ENCODE measurements at places on chromosomes 2 and 18. TPM values are rescaled to one million over a fixed set of nuclear protein-coding genes. Genes with fewer than 3 reads are reported as not detected.
A peak's percentile ranks its signal among the peaks of the same experiment; 100 is the strongest.

DCDC2C gene
- not detected for total RNA-seq

GRCh38 chr2:235594041-235594440, 100.2 kb downstream of the AGAP1 start:
- no peaks in the 10 kb centered on the region for H3K36me3 ChIP-seq
- H3K27me3 ChIP-seq = no peaks in the 10 kb centered on the region
- no peak overlapping the region for H3K4me3 ChIP-seq

DNA sequence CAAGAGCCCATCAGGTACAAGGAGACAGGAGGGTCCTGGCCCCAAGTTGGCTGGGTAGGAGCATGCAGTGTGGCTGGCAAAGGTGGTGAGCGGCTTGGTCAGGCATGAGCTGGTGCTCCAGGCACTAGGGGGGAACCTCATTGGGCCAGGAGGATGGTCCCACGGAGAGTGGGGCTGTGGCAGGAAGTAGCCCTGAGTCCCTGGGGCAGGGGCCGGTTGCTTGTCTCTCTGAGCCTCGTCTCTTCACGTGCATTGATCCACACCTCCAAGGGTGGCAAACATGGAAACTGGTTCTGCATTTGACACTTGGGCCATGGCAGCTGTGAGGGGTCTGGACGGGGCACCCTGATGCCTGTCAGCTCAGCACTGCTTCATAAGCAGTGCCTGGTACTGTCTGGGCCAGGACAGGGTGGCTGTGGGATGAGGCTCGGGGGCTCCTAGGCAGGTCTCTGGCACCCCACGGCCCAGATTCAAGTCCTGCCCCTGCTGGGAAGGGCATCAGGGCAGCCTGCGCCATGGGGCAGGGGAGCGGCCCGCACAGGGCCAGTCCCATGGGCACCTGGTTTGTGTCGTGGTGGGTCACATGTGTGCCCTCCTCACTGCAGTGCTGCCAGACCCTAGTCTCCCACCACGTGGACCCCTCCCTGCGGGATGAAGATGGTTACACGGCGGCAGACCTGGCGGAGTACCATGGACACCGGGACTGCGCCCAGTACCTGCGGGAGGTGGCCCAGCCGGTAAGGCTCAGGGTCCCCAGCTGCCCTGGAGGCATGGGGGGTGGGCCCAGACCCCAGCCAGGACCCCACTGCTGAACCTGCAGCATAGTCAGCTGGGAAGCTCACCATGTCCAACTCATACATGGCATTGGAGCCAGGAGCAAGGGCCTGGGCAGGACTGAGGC, 16.4 kb downstream of the ESPNL start:
- H3K4me3 ChIP-seq = no peak overlapping the region
- peaks cover 19% of the 10 kb centered on the region for H3K27me3 ChIP-seq
- H3K27ac ChIP-seq = no peak overlapping the region
- DNase-seq = no peak

GRCh38 chr2:105397953-105398335, 907 bp downstream of the FHL2 start:
- peak overlapping the region; percentile 92 for H3K27ac ChIP-seq
- peaks cover 19% of the 10 kb centered on the region for H3K4me1 ChIP-seq

CRYGD gene
- total RNA-seq = not detected

COLEC12 gene
- total RNA-seq = 0.04 TPM

DNA sequence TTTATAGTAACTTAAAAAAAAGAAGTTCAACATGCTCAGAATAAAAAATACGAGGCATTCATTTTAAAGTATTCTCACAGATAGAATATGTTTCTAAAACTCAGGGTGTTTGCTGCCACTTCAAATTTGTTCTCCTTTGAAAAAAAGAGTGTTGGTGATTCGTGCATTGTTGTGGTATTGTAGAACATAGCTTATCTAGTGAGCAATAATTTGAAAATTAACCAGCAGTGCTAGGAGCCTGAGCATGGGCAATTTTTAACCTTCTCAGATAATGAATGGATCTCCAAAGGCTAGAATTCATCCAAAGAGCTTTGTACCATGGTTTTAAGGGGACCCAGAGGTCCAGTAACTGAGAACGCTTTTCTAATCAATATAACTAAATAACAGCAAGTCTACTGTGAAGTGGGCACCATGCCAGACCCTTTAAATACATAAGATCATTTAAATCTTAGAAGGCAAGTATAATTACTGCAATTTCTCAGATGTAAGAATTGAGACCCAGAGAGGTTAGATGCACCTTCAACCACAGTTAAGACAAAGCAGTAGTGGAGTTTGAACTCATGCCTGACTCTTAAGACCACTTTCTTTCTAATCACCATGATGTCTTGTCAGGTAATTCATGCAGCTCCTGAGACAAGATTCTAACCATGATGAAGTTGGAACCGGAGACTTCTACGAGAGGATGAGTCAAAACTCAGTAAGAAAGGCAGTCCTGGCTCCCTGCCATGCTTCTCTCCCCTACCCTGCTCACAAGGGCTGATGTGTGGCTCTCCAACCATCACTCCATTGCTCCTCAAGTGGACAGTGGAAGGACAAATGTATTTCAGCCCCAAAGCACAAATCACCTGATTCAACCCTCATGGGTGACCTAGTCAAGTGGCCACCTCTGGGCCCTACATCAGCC, 3.4 kb downstream of the CYRIA start:
- no peak overlapping the region for H3K27ac ChIP-seq
- DNase-seq = peak; percentile 57
- H3K36me3 ChIP-seq = no peaks in the 10 kb centered on the region
- peaks cover 16% of the 10 kb centered on the region for H3K4me1 ChIP-seq
- H3K4me3 ChIP-seq = no peak overlapping the region

- H3K4me1 ChIP-seq = no peaks in the 10 kb centered on the region
- no peaks in the 10 kb centered on the region for H3K36me3 ChIP-seq
- DNase-seq = no peak
- no peak overlapping the region for H3K4me3 ChIP-seq
- H3K27me3 ChIP-seq = no peaks in the 10 kb centered on the region
Measured at GRCh38 chr2:58030771-58031170, 15.8 kb upstream of the VRK2 start.

DNA sequence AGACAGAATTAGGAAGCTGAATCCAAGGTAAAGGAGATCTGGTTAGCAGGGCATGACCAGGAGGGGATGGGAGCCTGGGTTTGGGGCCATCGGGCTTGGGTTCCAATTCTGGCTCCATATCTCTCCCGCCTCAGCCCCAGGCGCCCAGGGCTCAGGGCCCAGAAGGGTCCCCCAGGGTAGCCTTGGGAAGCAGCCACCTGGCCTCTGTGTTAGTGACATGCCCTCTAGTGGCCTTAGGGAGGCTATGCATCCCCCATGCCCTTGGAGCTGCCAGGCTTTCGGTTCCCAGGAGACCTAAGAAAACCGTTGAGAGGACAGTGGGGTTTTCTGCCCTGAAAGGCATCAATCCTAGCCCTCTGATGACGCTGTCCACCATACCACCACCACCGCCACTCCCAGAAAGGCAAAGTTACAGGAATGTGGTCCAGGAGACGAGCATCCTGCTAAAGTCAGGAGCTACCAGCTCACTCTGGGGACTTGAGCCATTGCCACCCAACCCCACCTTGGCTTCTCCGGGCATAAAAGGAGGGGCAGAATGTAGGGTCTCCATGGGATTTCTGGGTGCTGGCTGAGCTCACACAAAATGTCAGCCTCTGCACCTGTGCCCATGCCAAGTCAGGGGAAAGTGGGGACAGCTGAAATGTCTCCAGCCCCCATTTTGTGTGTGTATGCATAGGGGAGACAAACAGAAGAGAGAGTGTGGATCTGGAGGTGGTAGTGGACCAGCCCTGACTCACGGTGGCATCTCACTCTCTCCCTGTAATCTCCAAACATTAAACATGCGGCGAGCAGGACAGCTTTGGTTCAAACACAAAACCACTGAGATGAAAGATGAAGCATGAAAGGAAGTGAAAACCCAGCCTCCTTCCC, 56.5 kb downstream of the EMX1 start:
- DNase-seq = peak; percentile 80
- no peak overlapping the region for H3K4me3 ChIP-seq
- H3K27me3 ChIP-seq = no peaks in the 10 kb centered on the region
- H3K27ac ChIP-seq = no peak overlapping the region
- no peaks in the 10 kb centered on the region for H3K36me3 ChIP-seq

All from K562 (cell line).